Foreskin keratinocyte (primary cell): ENCODE measurements at places on chromosomes 7 and 10. TPM values are rescaled to one million over a fixed set of nuclear protein-coding genes. Genes with fewer than 3 reads are reported as not detected.

Gene UPK3B
- total RNA-seq, result 1.0 and 2.6 TPM in 2 replicates

Gene PLAU
- total RNA-seq, result 630 and 1,498 TPM in 2 replicates

Gene CYP2C19
- total RNA-seq, result not detected in 2 replicates

Gene ACSL5
- total RNA-seq, result not detected in 2 replicates

Gene IDI2
- total RNA-seq, result not detected in 2 replicates

Gene PDE6C
- not detected in 2 replicates for total RNA-seq

Gene LIPK
- not detected in 2 replicates for total RNA-seq

Gene WDFY4
- total RNA-seq, result 0.04 TPM in 1 of 2 replicates, not detected in the other

Gene CACNB2
- not detected in 2 replicates for total RNA-seq
